NCI-H1930 (cell line): ENCODE measurements at places on chromosomes 13 and 19.
A peak's percentile ranks its signal among the peaks of the same experiment; 100 is the strongest.

GRCh38 chr13:96338030-96338429 lies 248.1 kb downstream of the HS6ST3 start:
- DNase-seq: no peak

- DNase-seq: no peak
These were observed 15.7 kb downstream of the CIC start for GRCh38 chr19:42284591-42285341.

GRCh38 chr13:27170516-27171243 lies 931 bp downstream of the USP12 start:
- DNase-seq: peak; percentile 45

DNA sequence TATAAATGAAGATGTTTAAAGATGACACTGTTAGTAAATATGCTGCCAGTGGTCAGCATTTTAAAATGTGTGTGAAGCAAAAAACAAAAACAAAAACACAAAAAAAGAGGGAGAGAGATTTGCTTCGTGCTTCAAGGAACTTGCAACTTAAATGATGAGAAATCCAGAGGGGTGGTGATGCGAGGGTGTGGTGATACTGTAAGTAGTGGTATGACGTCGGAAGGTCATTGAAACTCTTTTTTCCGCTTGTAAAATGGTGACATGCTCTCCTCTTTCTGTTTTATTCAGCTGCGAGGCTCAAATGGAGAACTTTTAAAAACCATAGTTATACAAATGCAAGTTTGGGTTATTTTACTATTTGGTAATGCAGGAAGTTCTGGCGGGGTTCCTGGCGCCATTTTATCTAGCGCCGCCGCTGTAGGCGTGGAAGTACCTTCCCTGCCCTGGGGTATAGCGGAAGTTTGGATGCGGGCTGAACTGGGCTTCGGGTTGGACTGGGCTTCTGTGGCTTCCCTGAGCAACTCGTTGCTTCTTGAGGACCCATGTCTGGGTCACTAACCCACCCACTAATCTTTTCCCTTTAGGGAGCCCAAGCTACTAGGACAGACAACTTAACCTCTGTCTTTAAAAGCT lies 34.8 kb downstream of the DGKH start:
- no peak for DNase-seq

DNA sequence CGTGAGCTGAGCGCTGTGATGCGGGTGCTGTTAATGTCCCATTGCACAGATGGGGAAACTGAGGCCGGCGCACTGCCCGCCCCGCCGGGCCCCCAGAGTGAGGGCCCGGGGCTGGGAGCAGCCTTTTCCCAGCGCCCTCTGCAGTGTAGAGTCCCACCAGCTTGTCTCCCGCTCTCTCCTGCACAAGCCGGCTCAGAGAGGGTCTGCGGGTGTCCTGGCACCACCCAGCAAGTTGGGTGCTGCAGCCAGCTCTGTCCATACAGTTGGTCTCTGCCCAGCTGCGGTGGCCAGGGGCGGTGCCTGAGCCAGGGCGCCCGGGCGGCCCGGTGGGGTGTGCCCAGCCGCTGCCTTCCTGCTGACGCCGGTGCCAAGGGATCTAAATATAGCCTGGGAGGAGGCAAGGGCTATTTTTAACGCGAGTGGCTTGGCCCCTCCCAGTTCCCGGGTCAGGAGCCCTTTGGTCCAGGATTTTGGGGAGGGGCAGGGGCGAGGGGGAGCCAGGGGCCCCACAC lies 19.3 kb downstream of the GADD45B start:
- DNase-seq: no peak

GRCh38 chr13:26348966-26349365 lies 95.0 kb downstream of the CDK8 start:
- no peak for DNase-seq

- DNase-seq: peak; percentile 80
These were observed 62.8 kb upstream of the DIAPH3 start for GRCh38 chr13:60226507-60226906.
